Vagina (tissue), 2 donors: ENCODE measurements at places on chromosomes 11 and 22. TPM values are rescaled to one million over a fixed set of nuclear protein-coding genes. Genes with fewer than 3 reads are reported as not detected.

GRCh38 chr11:95702526-95702925, 87.1 kb downstream of the FAM76B start:
- DNase-seq = no peak
- peaks cover 44% of the 10 kb centered on the region for H3K4me1 ChIP-seq
- no peaks in the 10 kb centered on the region for H3K27me3 ChIP-seq
- no peak overlapping the region for H3K4me3 ChIP-seq

GRCh38 chr11:125579811-125580210, 10.5 kb downstream of the EI24 start:
- no peaks in the 10 kb centered on the region for H3K4me1 ChIP-seq
- H3K27me3 ChIP-seq = no peaks in the 10 kb centered on the region
- no peak overlapping the region for H3K4me3 ChIP-seq
- no peak overlapping the region for H3K27ac ChIP-seq
- no peaks in the 10 kb centered on the region for H3K36me3 ChIP-seq
- DNase-seq = no peak

DNA sequence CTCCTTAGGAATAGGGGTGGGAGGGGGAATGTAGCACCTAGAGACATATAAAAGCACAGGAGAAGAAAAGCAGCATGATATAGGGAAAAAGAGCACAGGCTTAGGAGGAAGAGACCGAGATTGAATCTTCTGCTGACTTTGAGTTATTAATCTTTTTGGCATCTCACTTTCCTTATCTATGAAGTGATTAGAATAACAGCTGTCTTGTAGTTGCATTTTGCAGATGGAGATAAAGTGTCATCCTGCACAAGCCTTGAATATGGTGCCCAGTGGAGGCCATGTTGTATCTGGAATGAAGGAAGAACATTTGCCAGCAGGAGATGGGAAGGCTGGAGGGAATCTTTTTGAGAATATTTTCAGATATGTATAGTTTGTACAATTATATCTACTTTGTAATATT, 594.7 kb downstream of the NELL1 start:
- no peak overlapping the region for H3K27ac ChIP-seq
- H3K4me3 ChIP-seq = no peak overlapping the region
- no peaks in the 10 kb centered on the region for H3K4me1 ChIP-seq
- H3K36me3 ChIP-seq = no peaks in the 10 kb centered on the region

GRCh38 chr11:108945341-108945740, 280.5 kb downstream of the DDX10 start:
- no peak overlapping the region for H3K4me3 ChIP-seq
- no peaks in the 10 kb centered on the region for H3K36me3 ChIP-seq
- no peaks in the 10 kb centered on the region for H3K4me1 ChIP-seq
- no peak overlapping the region for H3K27ac ChIP-seq
- no peak for DNase-seq

TUB gene
- total RNA-seq = 13.5 TPM

SNX32 gene
- total RNA-seq = 1.5 TPM
